Renal pelvis (tissue), 12 donors: ENCODE measurements at places on chromosomes 4 and X.

GRCh38 chrX:9835585-9836210 is 49.5 kb downstream of the SHROOM2 start:
- no peak for DNase-seq

GRCh38 chr4:185567381-185568376 is 32.4 kb upstream of the PDLIM3 start:
- no peak for DNase-seq

- DNase-seq, result no peak
Measured at GRCh38 chr4:66307641-66308438, 637.6 kb upstream of the EPHA5 start.

DNA sequence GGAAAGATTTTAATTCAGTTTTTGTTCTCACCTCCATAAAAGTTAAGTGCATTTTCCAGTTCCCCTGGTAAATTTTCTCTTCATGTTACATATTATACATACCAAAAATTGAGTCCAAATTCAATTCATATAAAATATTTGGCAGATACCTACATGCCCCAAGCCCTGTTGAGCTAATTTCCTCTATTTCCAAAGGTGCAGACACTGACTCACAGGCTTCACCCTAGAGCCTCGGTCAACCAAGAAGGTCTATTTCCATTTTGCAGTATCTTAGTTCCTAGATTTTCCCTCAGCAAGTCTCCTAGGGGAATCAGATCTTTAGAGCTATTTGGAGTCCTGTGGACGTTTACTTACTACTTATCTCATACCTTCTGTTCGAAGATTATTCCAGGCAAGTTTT is 174.4 kb downstream of the TSPAN5 start:
- no peak for DNase-seq

DNA sequence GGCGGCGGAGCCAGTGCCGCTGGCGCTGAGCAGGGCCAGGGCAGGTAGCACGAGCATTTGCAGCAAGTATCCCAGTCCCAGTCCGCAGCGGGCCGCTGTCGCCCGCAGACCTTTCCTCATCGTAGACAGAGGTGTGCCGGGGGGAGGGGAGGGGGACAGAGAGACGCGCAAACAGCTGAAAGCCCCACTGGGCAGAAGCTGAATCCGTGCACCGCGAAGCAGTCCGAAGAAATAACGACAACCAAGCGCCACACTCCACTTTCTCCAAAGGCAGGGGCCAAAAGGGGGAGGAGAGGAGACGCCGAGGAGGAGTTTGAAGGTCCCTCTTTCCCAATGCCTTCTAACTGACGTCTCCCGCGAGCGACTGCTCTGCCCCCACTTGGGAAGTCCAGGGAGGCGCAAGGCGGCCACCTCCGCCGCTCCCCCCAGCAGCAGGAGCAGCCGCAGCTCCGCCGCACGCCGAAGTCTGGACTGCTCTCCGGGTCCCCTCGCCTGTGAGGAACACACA is at the start of gene UNC5C:
Gene UNC5C, minus strand, starts transcription at position 236 of the 508 bp plus-strand sequence.
- peak; percentile 91 for DNase-seq

DNA sequence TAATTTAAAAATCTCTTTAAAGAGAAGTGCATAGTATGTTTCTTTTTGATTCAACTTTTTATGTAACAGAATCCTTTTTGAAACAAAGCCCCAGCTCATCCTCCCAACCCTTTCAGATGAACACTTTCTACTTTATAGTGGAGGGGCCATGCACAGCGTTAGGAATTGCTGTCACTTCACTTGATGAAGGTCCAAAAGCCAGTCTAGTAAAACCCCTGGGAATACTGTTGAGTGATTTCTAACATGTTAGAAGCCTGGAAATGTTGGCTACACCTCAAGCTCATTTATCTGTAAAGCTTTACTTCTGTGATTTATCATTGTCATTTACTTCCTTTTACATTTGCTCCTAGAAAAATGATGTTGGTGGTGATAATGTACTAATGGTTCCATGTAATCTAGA is 1608.9 kb upstream of the TENM3 start:
- DNase-seq, result no peak

DNA sequence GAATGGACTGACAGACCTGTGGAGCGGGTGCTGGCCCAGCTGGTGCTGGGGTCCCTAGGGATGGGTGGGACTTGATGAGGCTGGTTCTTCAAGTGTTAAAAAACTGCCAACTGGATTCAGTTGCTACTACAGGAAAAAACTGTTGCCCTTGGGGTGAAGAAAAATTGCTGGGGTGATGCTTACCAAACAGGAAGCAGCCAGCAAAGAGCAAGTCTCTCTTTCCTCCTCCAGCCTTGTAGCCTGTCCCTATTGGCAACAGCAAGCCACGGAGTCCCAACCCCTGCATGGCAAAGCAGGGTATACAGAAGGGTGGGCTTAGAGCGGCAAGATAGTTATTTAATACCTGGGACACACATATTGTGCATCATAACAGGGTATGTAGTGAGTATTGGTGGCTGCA is 60.1 kb upstream of the ATP8A1 start:
- no peak for DNase-seq

DNA sequence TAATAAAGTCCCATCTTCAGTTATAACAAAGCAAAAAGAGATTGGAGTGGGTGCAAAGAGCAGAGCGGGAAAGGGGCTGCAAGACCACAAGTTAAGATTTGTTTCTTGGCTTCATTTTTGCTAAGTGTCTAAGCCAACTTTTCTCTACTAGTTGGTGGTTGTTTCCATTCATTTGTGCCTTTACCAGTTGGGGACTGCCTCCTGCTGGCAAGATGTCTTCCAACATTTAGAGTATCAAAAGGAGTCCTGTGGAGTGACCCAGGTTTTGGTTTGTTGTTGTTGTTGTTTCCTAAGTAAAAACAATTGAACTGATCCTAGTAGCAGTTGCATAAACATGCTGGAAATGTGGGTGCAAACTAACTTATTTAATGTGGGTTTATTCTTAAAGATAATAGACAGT is 121.1 kb downstream of the SPATA18 start:
- DNase-seq, result no peak

DNA sequence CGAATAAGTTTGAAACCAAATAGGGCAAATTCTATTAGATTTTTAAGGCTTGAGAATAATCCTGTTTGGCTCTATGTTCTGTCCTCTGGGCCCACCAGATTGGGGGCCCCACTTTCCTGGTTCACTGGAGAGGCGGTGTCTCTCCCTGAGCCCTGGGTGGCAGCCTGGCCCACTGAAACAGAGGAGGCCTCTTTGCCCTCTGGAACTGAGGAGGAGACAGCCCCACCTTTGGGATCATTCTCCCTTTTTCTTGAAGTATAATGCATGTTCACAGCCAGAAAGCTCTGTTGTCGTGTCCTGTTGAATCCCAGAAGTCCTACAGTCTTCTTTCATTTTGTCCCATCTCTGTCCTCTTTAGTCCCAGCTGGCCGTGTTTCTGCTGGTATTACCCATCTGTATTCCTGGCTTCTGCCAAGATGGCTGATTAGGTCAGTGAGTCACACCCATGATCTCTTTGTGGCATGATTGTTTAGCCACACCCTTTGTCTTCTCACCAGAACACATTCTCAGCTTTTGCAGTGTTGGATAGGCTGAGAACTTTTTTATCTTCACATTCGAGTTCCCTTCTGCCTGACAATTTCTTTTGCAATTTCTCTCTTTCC is 8.1 kb upstream of the TBC1D25 start:
- DNase-seq, result no peak

DNA sequence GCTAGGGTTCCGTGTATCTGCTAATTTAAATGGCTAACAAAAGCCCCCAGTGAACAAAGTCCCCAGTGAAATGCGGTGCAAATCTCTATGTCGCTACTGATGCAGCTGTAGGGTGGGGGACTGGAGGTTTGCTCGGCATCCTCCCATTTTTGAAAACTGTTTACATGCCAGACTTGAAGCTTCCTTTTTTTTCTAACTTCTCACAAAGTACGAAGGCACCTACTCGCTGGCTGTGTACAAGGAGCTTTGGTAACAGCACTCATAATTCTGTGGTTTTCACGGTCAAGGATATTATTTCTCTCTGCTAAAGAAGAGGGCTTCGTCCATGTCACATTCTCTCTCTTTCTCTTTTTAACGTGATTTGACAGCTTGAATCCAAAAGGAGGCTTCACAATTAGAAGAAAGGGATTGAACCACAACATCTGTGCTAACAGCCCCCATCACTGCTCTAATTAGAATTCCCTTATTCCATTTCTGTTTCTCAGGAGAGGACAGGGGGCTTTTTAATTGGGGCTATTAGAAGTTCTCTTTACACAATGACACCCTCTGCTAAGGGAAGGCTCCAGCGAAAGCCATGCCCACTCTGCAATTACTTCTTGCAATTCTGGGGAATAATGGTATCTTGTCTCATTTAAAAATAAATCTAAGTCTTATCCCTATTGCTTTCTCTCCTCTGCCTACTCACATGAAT is 46.7 kb downstream of the TMEM156 start:
- no peak for DNase-seq

GRCh38 chr4:175810073-175810730 is 1.9 kb downstream of the GPM6A start:
- no peak for DNase-seq

DNA sequence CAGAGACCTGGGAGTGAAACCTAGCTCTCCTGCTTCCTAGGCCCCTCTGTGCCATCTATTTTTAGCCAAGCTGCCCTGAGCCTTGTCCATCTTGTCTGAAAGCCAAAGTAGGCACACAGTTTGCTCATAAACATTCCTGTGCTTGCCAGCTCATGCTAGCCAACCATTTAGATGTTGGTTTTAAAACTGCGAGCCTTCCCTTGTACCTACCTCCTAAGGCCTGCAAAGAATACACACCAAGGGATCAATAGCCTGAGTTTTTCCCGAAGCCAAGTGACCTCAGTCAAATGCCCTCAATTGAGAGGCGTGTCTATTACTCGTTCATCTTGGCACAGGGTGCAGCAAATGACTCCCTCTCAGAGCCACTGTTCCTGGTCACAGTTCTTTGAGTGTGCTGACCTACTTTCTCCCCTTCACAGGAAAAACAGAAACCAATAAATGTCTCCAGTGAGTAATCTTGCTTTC is 48.5 kb downstream of the ZCCHC12 start:
- DNase-seq, result no peak

DNA sequence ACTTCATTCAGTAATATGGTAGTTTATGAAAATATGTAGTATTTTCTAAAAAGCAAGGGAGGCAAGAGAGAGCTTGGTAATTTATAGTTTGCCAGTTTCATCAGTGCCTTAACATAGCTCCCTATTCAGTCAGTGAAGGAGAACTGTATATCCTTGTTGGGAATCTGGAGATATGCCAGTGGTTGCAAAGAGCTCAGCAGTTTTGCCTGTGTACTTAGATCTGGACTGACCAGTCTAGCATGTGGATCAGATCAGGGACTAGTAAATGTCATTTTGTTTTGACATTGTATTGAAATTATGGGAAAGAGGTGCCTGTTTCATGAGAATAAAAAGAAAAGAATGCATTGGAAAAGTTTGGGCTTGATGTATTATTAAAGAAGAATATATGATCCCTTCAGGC is 88.6 kb downstream of the ZIC3 start:
- DNase-seq, result no peak

GRCh38 chrX:2584251-2585157 is 83.7 kb upstream of the DHRSX start:
- DNase-seq, result no peak

GRCh38 chr4:3353752-3354454 is 61.1 kb downstream of the RGS12 start:
- DNase-seq, result no peak

DNA sequence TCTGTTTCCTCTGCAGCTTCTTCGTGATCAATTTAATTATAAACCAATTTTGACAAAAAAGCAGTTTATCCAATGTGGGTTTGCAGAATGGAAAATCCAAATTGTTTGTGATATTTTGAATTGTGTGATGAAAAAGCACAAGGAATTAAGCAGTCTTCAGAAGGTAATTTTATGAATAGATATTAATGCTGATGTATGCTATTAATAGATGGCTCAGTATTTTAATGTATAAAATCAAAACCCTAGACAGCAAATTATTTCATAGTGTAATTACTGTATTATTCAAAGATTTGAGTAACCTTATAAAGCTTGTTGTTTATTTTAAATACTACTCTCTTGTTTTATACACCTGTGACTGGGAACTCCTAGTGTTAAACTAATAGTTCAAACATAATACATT is 20.0 kb downstream of the CEP44 start:
- no peak for DNase-seq

DNA sequence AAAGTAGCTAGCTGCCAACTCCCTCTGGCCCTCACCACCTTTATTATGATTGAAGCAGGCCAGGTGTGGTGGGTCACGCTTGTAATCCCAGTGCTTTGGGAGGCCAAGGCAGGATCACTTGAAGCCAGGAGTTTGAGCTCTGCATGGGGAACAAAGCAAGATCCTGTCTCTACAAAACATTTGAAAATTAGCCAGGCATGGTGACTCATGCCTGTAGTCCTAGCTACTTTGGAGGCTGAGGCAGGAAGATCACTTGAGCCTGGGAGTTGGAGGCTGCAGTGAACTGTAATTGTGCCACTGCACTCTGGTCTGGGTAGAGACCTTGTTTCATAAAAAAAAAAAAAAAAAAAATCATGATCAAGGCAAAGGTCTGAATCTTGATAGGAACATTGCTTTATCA is 467.0 kb upstream of the DIPK2B start:
- DNase-seq, result no peak

DNA sequence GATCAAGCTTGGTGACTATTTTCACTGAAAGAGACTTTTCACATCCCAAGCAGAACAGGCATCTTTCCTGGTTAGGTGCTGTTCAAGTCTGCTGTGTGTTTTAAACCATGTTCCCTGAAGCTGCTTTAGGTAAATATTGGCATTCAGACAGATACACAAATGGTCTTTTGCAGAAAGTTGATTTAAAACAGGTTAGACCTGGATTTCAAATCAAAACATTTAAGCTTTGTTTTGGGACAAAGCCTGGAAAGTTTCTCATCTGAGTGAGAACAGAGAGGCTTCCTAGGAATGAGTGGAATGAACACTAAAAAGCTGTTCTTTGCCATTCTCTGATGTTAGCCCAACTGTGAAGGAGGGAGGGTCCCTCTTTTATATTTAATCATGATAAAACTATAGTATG is 10.1 kb downstream of the ANXA3 start:
- DNase-seq, result no peak

DNA sequence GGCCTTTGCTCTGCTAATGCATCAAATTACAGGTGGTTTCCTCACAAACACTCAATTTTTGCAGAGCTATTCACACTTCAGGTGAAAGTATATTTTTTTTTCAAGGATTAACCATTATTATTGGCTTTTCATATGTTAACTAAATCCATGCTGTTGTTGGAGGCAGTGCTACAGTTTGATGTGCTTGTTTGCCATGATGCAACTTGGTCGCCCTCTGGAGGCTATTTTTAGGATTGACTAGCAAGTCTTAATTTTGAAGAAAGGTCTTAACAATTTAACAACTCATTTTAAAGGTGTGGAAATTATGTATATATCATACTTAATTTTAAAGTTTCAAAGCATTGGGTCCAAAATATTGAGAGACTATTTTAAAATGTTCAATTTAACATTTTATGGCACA is 168.8 kb upstream of the FAM47A start:
- DNase-seq, result peak; percentile 40
